HepG2 (cell line): ENCODE measurements at places on chromosomes 12 and 14.
A peak's percentile ranks its signal among the peaks of the same experiment; 100 is the strongest.

DNA sequence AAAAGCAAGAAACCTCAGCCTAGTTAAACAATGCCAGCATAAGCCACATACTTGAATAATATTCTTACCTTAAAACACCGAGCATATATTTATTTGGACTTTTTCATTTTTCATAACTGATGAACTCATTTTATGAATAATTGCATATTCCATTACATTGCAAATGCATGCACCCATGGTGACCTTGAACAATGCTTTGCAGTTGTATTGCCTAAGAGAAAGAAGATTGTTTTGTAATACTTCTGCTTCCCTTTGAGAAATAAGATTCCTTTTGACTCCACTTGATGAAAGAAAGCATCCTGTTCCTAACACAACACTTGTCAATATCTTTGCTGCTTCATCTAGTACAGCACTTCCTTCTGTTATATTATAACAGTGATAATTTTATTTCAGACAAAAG lies 1182.2 kb downstream of the FLRT2 start:
- peak; percentile 10 for DNase-seq

DNA sequence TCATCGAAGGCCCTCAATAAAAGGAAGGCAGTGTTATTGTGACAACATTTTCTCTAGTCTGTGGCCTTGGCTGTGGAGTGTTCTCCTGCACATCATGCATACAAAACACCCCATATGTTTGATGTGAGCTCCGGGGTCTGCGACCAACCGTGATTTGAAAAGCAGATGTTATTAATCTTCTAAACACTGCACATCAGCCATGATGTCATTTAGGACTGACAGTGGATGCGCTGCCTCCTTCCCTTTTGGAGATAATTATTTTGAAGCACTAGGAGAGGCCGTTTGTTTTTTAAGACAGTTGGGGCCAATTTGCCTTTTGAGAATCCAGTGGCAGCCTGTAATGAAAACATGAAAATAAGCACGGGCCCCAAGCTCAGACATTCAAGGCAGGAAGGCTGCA lies 1041.6 kb downstream of the BCL11B start:
- DNase-seq = no peak

DNA sequence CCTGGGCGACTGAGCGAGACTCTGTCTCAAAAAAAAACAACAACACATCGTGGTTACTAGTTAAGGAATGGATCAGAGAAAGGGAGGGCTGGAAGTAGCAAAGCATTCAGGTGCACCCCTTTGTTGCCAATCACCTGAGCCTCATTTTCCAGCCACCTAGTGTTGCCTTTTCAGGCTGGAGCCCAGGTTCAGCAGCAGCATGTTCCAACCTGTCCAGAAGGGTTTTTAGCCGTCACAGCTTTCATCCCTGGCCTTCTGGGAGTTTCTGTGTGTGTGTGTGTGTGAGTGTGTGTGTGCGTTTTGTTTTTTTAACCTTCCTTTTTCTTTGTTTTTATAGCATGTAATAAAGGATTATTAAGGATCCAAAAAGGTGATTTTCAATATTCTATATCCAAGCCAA lies 121.1 kb upstream of the ATF1 start:
- DNase-seq = no peak

- no peak for DNase-seq
Observed at GRCh38 chr14:54312166-54312801, 84.5 kb upstream of the CDKN3 start.

- peak; percentile 56 for DNase-seq
Observed at GRCh38 chr14:20657216-20658211, 16.0 kb upstream of the OR6S1 start.

- DNase-seq = no peak
Observed at GRCh38 chr12:116141110-116141832, 136.2 kb downstream of the MED13L start.

DNA sequence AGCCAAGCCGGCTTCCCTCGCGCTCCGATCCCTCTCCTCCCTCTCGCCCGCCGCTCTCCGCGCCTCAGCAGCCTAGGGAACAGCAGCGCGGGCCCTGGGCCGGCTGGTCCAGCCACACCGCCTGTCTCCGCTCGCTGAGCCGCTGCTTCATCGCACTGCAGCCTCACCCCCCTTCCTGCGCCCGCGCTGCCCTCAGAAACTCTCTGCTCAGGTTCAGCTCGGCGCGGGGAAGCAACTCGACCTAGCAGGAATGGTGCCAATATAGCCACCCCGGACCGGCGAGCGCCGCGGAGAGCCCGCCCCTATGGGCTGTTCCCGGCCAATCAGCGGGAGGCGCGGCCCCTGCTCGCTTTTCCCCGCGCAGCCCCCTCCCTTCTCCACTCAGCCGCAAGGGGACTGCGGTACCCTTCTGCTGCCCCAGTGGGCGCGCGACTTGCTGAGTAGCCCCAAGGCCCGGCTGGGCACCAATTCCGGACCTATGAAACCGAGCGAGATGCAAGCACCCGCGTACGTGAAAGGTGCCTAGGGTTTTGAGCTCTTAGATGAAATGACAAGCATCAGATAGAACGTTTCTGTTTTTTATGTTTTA lies at the start of gene ADAMTS20:
Gene ADAMTS20 (minus strand): TSS at position 233 of the 589 bp plus-strand sequence. CDS start 282 bp downstream, outside the sequence.
- no peak for DNase-seq

- no peak for DNase-seq
Observed at GRCh38 chr12:130714591-130715149, 1.4 kb downstream of the RIMBP2 start.

DNA sequence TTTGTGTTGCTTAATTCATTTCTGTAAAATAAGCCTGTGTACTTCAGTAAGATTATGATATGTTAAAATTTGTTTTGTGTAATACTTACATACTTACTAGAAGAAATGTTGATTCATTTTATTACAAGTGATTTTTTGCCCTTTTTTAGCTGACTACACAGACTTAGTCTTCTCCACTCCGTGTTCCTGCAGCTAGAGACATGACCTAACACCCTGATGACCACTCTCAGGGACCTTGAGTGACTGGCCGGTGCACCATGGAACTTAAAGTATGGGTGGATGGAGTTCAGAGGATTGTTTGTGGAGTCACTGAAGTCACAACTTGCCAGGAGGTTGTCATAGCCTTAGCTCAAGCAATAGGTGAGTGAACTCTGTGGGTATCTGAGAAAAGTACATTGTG lies 69.8 kb downstream of the BHLHE41 start:
- no peak for DNase-seq

- no peak for DNase-seq
Observed at GRCh38 chr12:128784030-128784760, 39.6 kb downstream of the SLC15A4 start.

GRCh38 chr12:100170313-100170858 lies 27.7 kb upstream of the BLTP3B start:
- no peak for DNase-seq

DNA sequence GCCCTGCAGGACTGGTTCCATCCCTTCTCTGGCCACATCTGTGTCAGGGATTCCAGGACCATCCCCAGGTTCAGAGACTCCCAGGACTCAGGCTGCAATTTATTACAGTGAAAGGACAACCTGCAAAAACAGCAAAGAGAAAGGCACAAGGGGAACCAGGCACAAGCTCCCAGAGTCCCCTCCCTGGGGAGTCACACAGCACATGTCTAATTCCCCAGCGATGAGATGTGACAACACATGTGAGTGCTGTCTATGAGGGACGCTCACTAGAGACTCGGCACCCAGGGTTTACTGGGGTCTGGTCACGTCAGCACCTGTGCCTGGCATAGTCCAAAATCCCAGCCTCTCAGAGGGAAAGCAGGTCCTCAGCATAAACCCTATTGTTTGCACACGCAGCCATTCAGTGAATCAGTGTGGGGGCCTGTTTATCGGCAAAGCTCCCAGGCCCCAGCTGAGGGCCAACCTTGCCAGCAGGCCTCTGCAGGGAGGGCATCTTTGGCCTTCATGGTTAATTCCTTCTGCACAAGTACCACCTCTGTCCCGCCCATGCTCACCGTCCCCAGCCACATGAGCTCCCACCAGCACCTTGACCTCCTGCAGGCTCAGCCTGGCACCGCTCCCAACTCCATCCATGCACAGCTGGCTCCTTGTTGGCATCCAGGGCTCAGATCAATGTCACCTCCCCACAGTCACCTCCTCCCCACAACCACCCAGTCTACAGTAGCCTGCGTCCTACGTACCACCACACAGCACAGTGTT lies 198.9 kb upstream of the SFSWAP start:
- DNase-seq = no peak

DNA sequence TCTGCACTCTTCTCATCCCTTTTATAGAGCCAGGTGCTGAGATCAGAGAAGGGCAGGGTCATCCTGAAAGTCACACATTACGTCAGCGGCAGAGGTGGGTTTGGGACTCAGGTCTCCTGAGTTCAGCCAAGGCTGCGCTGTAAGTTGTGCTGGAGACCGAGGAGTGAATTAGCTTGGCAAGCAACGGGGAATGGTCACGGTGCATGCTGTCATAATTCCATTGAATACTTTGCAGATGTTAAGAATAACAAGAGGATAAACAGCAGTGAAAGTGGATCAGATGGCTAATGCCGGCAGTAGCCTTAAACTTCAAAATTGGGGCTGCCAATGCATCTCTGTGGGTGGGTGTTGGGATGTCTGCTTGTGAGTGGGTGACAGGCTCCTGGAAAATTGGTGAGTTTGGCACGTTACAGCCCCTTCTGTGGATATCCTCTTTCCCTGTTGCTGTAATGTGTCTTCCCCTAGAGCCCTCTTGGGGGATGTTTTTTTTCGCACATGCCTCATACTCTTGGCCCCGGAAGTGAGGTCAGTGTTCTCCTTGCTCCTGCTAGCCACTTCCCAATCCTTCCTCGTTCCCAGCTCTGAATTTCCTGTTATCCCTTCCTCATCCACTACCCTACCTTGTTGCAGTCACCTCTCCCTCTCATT lies 287.1 kb upstream of the SRRM4 start:
- DNase-seq = no peak

- DNase-seq = no peak
Observed at GRCh38 chr12:6382371-6382770, 1.6 kb upstream of the LTBR start.

DNA sequence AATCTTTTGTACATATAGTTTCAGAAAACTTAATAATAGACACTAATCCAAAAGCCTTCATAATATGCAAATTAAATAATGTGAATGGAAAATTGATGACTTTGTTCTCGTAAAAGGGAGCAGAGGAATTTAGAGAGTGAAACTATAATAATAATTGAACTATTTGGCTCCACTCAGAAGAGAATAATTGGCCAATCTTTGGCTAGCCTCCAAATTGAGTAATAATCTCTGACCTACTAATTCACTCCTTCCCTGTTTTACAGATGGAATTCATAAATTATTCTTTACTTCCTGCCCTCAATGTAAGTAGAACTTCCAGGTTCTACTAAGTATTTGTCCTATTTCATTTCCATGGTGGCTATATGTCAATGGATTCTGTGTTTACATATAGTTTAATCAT lies 15.8 kb downstream of the TRIM9 start:
- DNase-seq = no peak

GRCh38 chr12:25686351-25686750 lies 133.3 kb upstream of the LMNTD1 start:
- DNase-seq = no peak

DNA sequence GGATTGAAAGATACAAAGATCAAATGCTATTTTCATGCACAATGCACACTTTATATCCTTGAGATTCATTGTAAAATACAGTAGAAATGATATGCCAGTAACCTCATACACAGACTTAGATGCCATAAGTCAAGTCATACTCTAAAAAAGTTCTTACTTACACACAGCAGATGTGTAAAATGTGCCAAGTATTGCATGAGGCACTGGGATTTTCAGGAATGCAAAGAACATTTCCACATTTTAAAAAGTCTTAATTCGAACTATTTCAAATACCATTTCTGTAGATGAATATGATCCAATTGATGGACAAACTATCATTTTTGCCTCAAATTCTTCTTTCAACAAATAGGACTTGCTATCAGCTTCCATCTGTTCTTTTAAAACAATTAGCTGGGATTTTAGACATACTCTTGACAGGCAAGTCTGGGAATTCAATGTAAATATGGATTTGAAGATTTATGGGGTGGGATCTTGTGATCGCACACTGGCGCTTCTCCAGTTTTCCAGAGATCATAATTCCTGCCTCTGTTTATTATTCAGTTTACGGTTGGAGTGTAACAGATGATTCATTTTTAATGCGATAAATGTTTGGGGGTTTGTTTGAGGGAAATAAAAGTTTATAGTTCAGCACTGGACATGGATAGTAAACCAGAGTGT lies 183.8 kb downstream of the PAX9 start:
- DNase-seq = no peak

DNA sequence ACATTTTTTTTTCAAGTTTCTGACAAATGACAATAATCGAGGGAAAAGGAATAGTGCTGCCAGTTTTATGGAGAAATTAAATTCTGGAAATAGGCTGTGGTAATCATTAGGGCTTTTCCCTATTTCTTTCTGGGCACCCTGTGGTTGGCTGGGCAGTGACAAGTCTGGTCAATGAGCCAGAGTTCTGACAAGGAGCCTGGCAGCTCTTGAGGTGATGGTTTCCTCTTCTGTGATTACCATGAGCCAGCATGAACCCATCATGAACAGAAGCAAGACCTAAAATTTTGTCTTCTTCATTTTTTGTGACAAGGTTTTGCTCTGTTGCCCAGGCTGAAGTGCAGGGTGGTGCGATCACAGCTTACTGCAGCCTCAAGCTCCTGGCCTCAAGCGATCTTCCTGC lies 115.8 kb downstream of the TRAFD1 start:
- no peak for DNase-seq

DNA sequence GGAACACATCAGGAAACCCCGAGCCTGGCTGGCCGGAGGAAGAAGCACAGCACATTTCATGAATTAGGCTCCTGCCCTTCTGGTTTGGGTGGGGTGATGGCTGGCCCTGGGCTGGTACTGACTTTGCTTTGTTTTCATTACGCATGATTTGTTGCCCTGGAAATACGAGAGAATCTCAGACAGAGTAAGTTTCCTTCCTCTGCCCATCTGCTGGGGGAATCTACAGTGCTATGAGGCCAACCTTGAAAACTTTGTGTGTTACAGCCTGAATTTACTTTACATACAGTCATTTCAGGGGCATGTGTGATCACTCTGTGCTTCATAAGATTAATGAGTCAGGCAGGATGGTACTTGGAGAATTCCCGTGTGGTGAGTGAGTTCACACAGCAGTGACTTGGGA lies 20.5 kb upstream of the SLC5A8 start:
- no peak for DNase-seq

DNA sequence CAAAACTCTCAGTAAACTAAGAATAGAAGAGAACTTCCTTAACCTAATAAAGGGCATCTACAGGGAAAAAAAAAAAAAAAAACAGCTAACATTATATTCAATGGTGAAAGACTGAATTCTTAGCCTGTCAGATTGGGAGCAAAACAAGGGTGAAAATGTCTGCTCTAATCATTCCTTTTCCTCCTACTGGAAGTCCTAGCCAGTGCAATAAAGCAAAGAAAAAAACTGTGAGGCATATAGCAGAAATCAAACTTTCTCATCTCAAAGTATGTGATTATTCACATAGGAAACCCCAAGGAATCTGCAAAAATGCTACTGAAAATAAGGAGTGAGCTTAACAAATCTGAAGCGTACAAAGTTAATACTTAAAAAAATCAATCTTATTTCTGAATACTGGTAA lies 170.7 kb downstream of the NUAK1 start:
- DNase-seq = no peak

DNA sequence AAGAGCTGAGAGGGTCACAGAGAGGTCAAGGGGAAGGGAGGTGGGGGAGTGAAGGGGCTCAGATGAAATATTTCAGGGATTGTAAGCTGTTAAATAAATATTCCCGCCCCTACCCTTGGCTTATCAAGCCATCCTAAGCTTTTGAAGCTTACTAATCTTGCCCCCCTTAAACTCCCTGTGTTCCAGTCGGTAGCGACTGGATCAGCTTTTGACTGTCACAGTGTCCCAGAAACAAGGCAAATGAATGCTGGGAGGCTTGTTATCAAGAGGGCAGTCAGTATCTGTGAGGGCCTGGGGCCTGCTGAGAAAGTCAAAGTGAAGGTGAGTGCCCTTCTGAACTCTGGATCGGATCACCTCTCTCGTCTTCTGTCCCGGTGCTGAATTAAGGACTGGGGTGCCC lies 128.1 kb downstream of the DACT1 start:
- DNase-seq = no peak
